ENCODE measurements at places on chromosomes 3 and 15.
A peak's percentile ranks its signal among the peaks of the same experiment; 100 is the strongest.

- no peak for DNase-seq
Measured at GRCh38 chr15:87744815-87745214, 511.7 kb downstream of the NTRK3 start.

GRCh38 chr3:11136830-11137626 lies 17.3 kb upstream of the HRH1 start:
- peak; percentile 95 for DNase-seq

DNA sequence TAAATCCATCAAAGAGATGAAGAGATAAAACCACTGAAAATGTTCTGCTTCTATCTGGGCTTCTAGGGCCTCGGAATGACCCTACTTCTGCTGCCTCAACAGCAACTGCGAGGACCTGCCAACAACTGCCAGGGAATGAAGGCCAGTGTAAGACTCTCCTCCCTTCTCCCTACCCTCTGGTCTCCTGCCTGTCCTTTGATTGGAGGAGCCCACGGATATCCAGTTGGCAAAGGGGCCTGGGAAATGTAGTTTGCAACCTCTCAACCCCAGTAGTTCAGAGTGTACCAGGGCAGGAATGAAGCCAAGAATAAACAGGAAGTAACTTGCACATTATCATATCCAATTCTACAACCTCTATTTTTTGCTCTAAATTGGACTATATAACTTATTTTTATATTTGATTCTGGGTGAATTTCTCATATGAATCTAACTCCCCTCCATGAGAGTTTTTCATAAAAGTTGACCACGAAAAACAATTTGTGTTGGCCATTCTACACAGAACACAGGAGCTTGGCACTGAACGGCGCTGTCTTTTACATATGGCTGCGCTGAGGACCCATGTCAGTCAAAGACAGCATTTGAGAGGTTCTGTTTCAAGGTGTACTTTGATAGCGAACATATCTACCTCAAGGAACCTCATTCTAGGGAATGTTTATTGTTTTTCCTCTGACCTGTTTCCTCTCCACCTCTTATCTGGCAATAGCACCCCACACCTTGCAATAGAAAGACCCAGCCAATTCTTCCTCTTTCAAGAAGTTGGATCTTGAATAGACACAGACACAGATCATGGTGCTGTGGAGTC lies 91.1 kb upstream of the RNF7 start:
- peak; percentile 48 for DNase-seq

DNA sequence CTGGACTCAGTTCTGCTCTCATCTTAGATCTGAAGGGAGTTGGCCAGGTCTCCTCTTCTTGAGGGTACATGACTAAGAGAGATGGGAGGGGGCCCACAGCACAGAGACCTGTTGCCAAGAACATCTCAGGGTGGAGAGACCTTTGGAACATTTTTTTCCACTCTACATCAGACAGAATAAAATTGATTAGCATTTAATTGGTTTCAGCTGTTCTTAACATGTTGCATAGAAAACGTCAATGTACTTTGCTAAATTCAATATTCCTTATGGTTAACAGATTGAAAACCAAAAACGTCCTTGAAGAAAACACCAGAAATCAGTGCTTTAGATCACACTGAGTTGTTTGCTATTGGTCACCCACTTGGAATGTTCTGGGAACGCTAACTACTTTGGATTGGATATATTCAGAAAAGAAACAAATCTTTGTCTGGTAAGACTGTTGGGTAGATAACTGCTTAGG lies 36.4 kb upstream of the FSTL1 start:
- no peak for DNase-seq

DNA sequence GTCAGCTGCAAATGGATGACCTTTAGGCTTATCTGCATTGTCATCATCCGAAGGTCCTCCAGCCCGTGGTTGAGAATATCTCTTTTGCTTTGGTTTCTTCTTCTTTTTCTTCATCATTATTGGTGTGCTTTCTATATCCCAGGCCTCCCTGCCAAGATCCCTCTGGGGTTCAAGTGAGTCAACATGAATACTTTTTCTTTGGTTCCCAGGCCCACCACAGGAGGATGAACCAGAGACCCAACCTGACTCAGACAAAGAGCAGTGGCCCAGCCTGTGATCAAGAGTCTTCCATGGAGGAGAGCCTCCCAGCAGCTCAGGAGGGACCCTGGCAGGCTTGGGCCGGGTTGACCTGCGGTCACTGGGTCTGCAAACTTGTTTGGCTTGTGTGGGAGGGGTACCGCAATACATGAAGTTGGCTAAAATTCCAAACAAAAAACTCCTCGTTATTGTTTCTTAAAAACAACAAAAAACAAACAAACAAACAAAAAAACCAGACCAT lies 104.2 kb downstream of the MAP4 start:
- no peak for DNase-seq

GRCh38 chr3:194273743-194274310 lies 77.3 kb downstream of the CPN2 start:
- no peak for DNase-seq

DNA sequence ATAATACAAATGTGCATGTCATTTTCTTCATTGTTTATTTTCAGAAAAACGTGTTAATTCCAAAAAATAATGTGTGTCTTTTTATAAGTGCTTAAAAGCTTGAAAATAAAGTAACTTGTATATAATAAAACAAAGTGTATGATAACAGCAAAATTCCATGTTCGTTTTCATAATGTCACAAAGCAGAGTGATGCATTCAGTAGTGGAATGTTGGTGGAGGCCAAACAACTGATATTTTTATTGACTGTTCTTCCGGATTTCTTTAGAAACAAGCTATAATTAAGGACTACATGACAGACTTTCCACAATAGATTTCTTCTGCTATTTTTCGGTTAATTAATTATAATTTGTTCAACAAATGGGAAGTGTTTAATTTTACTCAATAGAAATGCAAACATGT lies 412.7 kb downstream of the GABRG3 start:
- DNase-seq, result no peak

GRCh38 chr15:62135532-62136134 lies 29.5 kb downstream of the C2CD4B start:
- no peak for DNase-seq

GRCh38 chr3:165523801-165524200 lies 313.4 kb downstream of the BCHE start:
- no peak for DNase-seq

DNA sequence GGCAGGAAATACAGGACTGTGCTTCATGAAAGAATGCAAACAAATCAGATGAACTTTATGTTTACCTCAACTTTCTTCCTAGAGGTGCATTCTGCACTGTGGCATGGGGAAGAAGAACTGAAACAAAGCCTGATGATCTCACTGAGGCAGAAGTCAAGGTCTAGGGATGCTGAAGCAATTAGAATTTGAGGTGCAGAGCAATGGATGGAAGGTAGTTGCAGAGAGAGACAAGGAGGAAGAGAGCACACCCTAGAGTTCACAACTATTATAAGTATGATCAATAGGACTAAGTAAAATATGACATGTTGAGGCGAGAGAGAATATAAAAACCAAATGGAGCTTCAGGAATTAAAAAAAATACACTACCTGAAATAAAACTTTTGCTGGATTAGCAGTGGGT lies 420.1 kb downstream of the EDEM1 start:
- no peak for DNase-seq

GRCh38 chr15:84653910-84654688 lies at the start of gene WDR73:
Gene WDR73 (minus strand): TSS chr15:84654283. CDS start chr15:84654274, 9 bp downstream.
- DNase-seq, result peak; percentile 96

DNA sequence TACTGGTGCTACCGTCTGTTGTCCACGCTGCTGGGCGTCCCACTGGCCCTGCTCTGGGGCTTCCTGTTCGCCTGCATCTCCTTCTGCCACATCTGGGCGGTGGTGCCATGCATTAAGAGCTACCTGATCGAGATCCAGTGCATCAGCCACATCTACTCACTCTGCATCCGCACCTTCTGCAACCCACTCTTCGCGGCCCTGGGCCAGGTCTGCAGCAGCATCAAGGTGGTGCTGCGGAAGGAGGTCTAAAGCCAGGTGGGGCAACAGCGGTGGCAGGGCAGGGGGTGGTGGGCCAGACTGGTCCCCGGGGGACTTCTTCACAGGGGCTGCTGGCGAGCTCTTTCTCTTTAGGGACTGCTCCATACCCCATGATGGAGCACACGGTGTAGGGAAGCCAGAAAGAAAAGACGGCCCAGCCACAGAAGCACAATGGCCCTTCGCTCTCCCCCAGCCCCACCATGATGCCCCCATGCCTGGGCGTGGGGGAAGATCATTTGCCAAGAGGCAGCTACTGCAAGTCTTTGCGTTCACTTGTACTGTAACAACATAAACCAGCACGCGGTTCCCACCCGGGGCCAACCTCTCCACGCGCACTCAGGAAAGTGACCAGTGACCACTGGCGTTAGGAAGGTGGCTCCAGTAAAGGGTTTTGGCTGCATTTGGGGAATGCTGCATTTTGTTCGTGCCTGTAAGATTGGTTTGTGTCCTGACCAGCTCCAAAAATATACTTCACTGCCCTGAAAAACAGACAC lies 12.2 kb downstream of the CAV3 start:
- DNase-seq, result no peak

- peak; percentile 13 for DNase-seq
Measured at GRCh38 chr3:10223676-10224639, 24.3 kb upstream of the TATDN2 start.

DNA sequence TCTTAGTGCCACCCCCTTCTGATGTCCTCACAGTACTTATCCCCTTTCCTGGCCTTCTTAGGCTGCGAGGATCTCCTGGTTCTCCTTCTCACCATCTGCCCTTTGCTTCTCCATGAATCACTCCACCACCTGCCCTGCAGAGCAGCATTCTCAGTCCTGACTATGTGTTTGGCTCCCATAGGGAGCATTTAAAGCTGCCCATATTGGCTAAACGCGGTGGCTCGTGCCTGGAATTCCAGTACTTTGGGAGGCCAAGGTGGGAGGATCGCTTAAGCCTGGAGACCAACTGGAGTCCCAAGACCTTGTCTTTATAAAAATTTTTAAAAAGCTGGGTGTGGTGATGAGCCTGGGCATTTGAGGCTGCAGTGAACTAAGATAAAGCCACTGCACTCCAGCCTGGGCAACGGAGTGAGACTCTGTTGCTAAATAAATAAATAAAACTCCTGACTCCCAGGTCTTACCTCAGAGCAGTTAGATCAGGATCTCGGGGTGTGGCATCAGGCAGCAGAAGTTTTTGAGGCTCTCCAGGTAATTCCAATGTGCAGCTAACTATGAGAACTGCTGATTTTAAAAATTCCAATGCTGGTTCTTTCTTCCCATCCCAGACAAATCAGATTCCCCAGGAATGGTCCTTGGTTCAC lies 36.2 kb upstream of the TLE3 start:
- no peak for DNase-seq

DNA sequence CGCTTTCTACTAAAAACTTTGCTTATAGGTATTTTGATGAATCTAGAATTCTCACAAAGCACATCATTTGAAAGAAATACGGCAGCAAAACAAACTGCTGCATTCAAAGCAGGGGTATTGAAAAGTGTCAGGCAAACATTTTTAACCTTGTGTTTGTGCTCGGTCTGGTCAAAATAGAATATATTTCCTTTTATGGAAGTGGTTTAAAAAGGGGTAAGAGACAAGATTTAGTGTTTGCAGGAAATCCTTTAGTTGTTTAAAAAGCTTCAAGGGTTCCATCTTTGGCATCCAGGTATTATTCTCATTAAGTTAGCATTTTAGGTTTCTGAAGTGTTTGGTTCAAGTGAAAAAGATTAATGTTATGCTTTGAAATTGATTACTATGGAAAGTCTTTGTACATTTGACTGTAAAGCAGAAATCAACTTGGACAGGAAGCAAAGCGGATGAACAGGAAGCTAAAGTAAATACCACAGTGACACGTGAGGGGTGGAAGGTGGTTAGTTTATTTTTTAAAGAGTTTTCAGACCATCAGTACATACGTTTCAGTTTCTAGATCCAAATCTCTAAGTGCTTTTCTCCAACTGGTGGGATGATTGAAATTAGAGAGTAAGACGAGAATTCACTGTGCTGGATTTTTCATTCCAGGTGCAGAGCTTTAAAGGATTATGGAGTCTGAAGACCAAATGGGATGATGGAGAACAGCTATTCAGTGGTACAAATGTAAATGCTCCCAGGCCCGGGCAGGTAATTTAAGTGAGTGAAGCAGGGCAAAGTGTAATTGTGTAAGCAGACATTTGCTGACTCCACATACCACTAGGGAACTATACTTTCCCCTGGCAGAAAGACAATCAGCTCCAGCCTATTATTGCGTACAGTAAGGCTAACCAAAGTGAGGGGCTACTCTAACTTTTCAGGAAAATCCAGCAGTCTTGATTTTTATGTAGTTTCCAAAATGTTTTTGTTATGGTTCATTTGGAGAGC lies 341.8 kb upstream of the TBL1XR1 start:
- DNase-seq, result no peak

DNA sequence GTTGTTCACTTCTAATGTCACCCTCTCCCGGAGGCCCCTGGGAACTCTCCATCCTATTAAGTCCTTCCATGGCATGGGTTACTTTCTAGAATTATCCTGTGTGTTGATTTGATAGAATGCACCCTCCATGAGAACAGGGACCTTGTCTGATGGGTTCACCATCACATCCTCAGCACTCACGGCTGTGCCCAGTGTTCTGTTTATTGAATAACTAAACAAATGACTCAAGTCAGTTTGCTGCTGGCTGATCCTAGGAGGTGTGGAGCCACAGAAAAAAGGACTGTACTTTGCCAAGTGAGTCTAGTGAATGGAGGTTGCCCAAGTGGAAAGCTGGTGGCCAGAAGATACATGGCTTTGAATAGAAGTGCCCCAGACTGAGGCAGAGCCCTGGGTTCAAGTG lies 48.5 kb upstream of the RAB6B start:
- DNase-seq, result peak; percentile 22

- DNase-seq, result peak; percentile 66
Measured at GRCh38 chr3:141441381-141442364, 45.2 kb upstream of the RASA2 start.

GRCh38 chr15:46297766-46298165 lies 662.9 kb downstream of the SQOR start:
- DNase-seq, result no peak

DNA sequence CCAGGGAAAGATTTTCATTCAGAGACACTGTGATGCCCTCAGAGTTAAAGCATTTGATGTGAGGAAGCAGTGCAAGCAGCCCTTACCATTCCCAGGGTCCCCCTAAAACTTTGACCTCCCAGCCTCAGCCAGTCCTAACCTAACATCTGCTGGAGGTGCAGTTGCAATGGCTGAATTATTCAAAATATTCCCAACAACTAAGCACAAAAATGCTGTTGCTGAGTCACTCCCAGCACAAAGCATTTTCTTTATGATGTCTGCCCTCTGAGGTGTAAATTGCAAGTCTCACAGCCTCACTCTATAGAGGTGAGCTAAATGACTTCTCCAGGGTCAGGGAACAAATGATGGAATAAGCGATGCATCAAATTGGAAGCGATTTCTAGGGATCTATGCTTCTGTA lies 6.4 kb upstream of the REC114 start:
- no peak for DNase-seq
